ENCODE measurements at places on chromosomes 6 and 20.

DNA sequence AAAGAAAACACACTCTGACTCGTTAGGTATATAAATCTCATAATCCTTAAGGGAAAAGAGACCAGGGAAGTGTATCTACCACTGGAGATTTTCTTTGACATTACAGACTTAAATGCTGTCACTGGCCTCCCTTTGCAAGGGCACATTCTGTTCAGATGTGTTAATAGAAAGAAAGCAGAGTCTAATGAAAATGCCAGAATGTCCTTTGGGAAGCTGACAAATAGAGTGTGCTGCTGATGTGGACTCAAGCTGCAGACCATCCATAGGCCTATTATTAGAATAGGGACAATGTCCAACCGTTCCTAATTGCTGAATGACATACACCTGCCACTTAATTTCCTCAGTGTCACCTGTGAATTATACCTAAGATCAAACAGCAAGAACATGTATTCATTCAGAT lies 41.2 kb downstream of the SLC35D3 start:
- DNase-seq = no peak

DNA sequence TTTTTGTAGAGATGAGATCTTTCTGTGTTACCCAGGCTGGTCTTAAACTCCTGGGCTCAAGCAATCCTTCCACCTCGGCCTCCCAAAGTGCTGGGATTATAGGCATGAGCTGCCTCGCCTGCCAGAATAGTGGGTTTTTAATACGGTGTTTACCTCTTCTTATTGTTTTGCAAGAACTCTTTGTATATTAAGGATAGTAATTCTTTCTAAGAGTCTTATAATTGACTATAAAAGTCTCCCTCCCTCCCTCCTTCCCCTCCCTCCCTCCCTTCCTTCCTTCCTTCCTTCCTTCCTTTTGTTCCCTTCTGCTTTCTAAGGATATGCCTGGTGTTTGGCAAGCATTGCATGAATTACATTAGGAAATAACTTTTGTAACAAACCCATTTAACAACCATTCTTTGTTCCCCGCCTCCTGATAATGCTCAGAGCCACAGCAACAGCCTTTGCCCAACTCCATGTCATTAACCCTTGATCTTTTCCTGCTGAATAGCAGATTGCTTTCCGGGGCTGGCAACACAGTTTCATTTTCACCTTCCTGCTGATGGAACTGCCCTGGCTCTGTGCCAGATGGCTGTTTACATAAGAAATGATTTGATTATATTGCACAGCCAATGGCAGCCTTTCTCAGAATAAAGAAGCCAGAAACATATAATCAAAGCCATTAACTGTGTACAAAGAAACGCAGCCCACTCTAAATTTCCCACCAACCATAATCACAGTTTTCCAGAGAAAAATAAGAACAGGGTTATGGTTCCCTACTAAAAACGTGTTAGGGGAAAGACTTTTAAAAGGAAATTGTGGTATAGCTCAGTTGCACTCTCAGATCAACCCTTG lies 143.7 kb upstream of the PTPN1 start:
- peak; percentile 33 for DNase-seq

- no peak for DNase-seq
Measured at GRCh38 chr20:57459278-57459677, 65.7 kb downstream of the CTCFL start.

GRCh38 chr6:4067673-4068072 lies 11.3 kb downstream of the FAM217A start:
- no peak for DNase-seq

DNA sequence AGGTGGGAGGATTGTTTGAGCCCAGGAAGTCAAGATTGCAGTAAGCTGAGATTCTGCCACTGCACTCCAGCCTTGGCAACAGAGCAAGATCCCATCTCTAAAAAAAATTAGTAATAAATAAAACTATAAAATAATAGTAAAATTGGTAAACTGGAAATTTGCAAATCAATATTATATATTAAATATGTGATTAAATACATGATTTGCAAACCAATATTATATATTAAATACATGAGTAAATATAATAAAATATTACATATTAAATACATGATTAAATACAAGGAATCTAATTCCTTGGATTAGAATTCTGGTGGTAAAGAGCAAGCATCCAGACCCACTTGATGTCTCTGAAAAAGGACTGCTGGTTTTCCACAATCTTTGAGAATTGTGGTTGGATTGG lies 35.8 kb downstream of the FUT9 start:
- no peak for DNase-seq

- no peak for DNase-seq
Measured at GRCh38 chr6:119686644-119687043, 337.1 kb upstream of the MAN1A1 start.

- DNase-seq = peak; percentile 80
Measured at GRCh38 chr6:144343701-144344428, 58.7 kb downstream of the UTRN start.

DNA sequence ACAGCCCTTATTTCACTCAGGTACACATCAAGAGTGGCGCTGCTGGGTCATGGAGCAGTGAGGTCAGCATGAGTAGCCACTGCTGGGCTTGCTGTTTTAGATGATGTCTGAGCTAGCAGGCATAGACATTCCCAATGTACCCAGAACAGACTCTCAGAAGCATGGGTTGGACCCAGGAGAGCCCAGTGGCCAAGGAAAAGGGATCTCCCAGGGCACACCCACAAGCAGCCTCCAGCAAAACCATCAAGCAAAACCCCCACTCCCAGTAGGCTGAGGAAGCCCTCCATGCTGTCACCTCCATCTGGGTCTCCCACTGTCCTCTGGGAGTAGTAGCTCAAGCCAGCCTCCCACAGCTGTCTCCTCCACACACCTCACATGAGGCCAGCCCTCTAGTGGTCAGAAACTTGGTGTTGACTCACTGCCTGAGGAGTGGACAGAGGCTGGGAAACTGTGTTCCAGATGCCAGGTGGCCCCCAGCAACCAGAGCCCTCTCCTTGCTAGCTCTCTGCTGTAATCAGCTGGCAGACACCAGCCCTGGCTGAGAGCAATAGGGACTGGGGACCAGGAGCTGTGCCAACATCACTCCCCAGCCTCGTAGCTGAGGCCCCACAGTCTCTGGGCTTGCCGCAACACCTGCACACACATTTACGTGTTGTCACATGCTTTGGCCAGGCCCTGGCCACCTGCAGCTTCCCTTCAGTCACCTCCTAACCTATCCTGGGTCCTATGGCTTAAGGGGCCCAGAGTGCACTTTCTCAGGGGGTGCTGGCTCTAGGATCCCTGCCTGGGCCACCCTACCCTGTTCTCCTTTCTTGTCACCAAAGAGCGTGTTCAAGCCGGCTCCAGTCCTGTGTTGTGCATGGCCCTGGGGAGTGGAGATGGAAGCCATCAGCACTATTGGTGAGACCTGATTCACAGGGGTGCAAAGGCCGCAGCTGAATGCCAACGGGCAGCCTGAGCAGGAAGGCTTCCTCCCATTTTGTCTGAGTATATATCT lies 1.9 kb upstream of the AP5S1 start:
- no peak for DNase-seq

GRCh38 chr20:46683939-46684750 lies 5.1 kb downstream of the TP53RK start:
- DNase-seq = no peak

DNA sequence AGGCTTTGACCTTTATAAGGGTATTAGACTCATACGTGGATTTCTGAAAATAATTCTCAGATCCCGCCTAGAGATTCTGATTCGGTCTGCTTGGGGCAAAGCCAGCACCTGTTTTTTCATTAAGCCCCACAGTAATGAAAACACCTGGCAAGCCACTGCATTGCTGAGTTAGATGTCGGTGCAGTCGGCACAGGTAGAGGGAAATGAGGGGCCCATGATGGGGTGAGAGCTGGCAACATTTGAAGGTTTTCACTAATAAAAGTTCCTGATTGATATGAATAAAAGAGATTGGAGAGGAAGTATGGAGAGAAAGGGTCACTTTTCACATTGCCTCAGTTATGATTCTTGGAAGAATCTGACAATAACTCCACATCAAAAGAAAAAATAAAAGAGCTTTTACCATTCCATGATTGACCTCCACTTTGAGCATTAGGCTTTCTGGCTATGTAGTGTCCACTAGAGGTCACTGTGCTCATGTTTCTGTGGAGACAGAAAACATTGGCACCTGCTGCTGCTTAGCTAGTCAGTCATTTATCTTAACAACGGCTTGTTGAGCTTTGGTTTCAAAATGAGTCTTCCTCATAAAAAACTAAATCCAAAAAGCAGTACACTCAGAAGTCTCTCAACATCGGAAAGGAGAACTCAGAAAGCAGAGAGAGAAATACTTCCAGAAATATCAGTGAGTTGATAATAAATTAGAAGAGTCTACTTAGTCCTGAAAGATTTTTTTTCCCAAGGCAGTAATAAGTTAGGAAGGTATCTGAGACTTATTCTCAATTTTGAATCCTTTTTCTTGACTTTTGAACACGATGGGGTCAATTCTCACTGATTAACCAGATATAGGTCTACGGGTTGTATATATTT lies 53.3 kb upstream of the KLHL31 start:
- peak; percentile 73 for DNase-seq

GRCh38 chr20:46546298-46546697 lies 4.2 kb downstream of the OCSTAMP start:
- DNase-seq = no peak

- DNase-seq = no peak
Measured at GRCh38 chr6:89817481-89817880, 2.1 kb downstream of the MDN1 start.

- no peak for DNase-seq
Measured at GRCh38 chr6:115668781-115669180, 391.9 kb downstream of the FRK start.

GRCh38 chr20:36873498-36874189 lies 2.3 kb upstream of the TLDC2 start:
- no peak for DNase-seq

DNA sequence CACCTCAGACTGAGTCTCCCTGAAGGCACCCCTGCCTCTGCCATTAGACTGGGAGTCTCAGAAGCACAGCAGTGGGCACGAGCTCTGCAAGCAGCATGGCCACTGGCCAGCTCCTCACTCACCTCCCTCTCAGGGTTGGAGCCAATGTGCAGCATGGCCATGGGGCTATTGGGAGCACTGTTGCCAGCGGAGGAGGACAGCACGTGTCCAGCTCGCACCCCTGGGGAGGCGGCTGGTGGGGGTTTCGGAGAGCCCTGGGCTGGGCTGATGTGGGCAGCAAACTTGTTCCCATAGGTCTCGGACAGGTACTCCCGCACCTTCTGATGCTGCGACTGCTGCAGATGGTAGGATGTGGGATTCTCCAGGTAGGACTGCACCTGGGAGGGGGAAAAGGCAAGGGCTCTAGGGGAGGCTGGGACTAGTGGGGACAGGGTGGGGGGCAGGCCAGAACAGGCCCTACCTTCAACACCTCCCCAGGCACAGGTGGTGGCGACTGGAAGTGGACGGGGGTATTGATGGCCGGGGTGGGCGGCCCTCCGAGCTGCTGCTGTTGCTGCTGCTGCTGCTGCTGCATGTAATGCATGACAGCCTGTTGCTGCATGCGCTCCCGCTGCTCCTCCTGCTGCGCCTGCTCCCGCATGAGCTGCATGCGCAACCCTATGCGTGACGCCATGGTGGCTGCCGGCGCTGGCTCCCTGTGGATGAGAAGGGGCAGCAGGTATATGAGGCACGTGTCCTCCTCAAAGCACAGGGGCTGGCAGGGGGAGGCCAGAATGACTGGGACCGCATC lies 44.7 kb downstream of the TFEB start:
- DNase-seq = no peak

DNA sequence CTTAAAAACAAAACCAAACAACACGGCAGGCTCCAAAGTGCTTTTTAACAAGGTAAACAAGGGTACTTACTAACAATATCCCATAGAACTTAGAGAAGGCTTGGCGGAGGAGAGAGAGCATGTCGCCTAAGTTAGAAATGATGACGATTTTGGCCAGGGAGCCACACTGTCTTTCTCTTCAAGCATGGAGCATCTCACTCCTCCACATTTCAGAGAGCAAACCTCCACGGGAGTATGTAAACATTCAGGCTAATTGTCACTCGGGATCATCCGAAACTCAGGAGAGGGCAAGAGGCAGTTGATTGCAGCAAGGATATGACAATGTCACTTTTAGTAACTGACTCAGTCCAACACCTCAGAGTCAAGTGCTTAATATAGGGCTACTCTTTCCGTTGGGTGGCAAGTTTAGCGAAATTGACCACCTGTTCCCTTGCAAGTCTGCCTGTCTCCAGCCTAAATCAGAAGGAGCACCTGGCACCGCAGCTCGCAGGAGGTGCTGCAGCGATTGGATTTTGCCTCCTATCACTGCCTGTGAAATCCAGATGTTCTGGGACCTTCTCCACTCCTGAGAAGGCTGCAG lies 65.8 kb upstream of the RPS6KA2 start:
- DNase-seq = no peak

DNA sequence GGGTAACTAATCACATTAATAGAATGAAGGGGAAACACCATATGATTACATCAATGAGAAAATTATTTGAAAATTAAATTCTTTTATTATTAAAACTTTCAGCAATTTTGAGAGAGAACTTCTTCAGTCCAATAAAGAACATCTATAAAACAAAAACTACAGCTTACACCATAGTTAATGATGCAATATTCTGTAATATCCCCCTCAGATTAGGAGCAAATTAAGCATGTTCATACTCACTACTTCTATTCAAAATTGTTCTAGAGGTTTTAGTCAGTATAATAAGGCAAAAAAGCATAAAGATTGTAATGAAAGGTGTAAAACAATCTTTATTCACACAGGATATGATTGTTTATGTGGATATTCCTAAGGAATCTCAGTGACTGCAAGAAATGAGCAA lies 465.4 kb downstream of the CD109 start:
- DNase-seq = no peak

DNA sequence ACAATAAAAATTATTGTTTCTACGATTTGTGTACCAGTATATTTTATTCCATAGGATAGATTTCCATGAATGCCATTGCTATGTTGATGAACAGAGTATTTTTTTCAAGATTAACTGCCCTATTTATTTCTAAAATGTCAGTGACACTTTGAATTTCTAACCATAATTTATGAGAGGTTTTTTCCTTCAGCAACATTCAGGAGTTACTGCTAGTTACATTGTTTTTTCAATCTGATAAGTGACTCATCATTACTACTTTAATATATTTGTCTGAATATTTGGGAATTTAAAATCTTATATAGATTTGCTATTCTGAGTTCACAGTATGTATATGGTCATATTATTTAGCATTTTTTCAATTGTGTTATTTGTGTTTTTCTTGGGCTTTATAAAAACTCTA lies 6.0 kb upstream of the OR2B6 start:
- no peak for DNase-seq

DNA sequence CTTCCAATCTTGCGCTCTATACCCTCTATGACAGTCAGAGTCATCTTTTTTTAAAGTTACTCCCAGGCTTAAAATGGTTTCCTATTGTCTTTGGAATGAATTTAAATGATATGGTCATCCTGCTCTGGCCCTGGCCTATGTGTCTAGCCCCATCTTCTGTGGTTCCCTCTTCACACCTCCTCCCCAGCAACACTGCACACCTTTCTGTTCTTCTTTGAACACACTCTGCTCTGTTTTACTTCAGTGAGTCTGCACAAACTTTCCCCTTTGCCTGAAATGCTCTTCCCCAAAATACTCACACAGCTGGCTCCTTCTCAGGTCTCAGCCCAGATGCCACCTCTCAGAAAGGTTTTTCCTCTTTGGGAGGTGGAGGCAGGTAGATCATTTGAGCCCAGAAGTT lies 132.7 kb downstream of the FYN start:
- no peak for DNase-seq

GRCh38 chr6:165848086-165848426 lies 185.0 kb upstream of the PDE10A start:
- no peak for DNase-seq

All from T-helper 1 cell (primary cell).